ENCODE measurements at places on chromosomes 2 and 18.

DNA sequence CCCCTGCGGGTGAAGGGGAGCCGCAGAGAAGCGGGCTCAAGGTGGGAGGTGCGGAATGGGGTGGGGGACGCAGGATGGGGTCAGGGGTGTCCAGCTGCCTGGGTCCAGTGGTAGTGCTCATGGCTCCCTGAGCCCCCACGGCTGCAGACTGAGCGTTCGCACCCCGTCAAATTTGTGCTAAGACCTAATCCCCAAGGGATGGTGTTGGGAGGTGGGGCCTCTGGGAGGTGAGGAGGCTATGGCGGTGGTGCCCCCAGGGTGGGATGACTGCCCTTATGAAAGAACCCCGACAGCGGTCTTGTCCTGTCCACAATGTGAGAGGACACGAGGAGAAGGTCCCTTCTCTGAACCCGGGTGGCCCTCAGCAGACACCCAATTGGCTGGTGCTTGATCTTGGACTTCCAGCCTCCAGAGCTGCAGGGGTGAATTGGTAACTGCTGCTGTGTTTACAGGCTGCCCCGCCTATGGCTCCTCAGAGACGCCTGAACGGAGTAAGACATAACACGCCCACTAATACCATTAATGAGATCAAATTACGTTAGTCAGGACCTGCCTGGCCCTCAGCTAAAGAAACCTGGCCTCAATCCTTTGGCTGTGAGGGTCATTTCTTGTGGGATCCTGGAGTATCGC lies 42.6 kb downstream of the PXDN start:
- DNase-seq = no peak

GRCh38 chr2:68519236-68519635 lies 51.9 kb downstream of the APLF start:
- no peak for DNase-seq

DNA sequence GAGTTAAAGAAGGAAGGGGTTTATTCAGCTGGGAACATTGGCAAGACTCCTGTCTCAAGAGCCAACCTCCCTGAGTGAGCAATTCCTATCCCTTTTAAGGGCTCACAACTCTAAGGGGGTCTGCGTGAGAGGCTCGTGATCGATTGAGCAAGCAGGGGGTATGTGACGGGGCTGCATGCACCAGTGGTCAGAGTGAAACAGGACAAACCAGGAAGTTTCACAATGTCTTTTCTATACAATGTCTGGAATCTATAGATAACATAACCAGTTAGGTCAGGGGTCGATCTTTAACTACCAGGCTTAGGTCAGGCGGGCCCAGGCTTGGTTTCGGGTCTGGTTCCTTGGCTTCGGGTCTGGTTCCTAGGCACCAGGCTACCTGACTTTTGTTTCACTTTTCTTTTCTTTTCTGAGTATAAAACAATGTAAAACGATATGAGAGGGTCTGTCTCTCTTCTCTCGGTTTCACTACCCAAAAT lies 30.1 kb upstream of the LIPG start:
- no peak for DNase-seq

- no peak for DNase-seq
Measured at GRCh38 chr2:182080493-182080892, 94.8 kb downstream of the PPP1R1C start.

- no peak for DNase-seq
Measured at GRCh38 chr18:56662502-56662901, 11.3 kb downstream of the WDR7 start.

- no peak for DNase-seq
Measured at GRCh38 chr2:30402441-30403182, 44.4 kb upstream of the LCLAT1 start.

GRCh38 chr2:164146441-164146840 lies 410.6 kb upstream of the FIGN start:
- DNase-seq = no peak

DNA sequence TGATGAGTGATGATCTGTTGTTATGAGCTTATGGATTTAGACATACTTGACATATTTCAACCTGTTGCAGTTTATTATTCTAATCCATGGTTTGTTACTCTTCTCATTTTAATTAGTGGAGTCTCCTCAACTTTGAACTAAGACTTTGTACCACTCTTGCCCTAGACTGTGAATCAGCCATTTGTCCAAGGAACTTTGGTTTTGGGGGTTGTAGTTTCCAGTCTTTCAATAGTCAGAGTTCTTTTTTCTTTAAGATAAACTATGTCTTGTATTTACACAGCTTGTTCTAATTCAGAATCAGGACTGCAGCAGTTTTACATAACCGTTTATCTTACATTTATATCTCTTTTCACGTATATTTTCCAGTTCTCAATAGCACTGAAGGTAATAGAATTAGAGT lies 133.6 kb downstream of the GULP1 start:
- DNase-seq = no peak

GRCh38 chr2:213248637-213249036 lies 35.6 kb upstream of the SPAG16 start:
- DNase-seq = no peak

- no peak for DNase-seq
Measured at GRCh38 chr2:14364471-14364870, 268.0 kb upstream of the LRATD1 start.

DNA sequence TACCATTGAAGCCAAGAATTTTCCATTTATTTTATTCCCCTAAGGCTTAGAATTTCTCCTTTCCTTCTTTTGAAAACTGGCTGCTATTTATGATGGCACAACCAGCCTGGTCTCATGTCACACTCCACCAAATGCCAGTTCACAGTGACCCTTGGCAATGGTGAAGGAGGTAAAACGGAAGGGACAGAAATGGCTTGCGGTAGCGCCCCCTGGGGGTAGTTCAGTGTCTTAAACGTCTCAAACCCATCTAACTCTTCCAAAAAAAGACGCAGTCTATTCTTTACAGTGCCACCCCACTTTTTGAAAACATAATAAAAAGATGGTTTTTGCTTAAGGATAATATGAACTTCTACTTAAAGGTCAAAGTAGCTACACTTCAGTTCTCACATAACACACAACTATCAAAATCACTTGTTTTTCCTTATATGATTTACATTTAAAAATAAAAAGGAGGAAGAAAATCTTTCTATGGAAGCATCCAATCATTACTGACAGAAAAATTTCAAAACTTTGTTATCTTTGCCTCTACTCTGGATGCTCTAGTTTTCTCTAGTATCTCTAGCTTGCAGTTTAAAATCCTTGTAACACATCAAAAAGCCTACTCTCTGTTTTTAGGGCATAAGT lies 28.0 kb downstream of the PNO1 start:
- DNase-seq = no peak

DNA sequence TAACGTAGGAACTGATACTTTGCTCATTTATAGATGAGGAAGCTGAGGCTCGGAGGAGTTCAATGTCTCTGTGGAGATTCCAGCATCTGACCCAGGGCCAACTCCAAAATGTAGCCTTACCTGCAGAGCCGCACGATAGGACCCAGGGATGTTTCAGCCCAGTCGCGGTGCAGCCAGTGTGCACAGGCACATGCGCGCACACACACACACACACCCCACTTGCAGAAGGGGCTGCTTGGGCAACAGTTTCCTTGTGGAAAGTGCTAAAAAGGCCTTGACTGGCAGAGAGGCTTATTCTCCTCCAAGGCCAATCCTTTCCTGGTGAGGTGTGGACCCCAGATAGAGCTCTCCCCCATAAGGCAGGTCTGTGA lies 101.7 kb downstream of the ZFP36L2 start:
- DNase-seq = no peak

DNA sequence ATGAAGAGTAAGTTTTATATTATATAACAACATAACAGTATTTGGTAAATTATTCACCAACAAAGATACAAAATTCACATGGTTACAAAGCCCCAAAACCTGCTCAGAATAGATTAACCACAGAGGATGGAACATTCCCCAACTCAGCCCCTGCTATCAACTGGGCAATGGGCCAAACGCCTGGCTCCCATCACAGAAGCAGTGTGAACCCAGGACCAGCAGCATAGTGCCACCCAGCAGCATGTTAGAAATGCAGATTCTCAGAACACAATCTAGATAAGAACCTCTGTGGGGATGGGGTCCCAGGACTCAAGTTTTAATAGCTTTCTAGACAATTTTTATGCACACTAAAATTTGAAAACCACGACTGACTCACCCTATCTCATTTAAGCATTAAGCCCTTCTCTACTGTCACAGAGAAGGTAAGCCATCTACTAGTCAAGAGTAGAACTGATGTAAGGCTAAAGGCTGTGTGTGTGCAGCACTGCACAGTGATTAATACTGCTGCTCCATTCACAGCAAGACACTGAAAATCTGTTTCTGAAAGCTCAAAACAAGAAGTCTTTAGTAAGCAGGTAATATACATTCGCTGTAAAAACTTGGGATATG lies 15.2 kb downstream of the AFG3L2 start:
- DNase-seq = no peak

DNA sequence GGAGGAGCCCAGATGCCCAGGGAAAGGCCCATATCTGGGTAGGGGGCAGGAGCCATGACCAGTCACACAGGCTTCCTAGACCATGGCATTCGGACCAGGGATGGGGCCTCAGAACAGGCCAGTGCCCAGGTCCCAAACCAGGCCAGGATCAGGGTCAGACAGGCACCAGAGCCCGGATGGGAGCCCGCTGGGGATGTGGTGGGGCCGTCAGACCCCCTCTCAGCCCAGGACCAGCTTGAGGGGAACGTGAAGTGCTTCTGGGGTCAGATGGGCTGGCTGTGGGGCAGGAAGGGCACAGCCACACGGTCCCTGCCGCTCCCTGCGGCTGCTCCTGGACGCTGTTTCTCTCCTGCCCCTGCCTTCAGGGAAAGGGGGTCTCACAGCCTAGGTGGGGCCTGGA lies 39.1 kb downstream of the SNED1 start:
- DNase-seq = no peak
